ENCODE measurements at places on chromosomes 5 and 9.
A peak's percentile ranks its signal among the peaks of the same experiment; 100 is the strongest.

GRCh38 chr5:25119650-25120049, 474.9 kb upstream of the CDH10 start:
- no peak for DNase-seq

- DNase-seq: no peak
Observed at GRCh38 chr5:101605700-101606099, 690.4 kb downstream of the SLCO4C1 start.

- no peak for DNase-seq
Observed at GRCh38 chr9:121706149-121706750, 54.8 kb downstream of the DAB2IP start.

- no peak for DNase-seq
Observed at GRCh38 chr9:110650261-110650660, 18.3 kb upstream of the MUSK start.

DNA sequence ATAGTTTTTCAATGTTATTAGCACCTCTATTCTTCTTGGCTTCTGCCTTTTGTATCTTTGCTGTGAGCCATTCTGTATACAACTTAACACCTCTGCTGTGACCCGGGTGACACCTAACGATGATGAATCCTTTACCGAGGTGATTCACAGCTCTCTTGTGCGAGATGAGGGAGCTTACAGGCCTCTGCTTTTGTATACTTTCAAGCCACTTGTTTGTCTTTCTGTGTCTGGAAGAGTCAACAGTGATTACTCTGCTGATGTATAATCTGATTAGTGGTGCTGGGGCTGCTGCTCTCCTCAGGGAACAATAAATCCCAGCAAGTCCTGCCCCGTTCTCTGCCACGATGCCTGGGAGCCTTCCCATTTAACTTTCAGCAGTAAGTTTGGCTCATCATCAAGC, 442.9 kb upstream of the SGCD start:
- DNase-seq: peak; percentile 1
